ENCODE measurements at places on chromosomes 11 and 22. TPM values are rescaled to one million over a fixed set of nuclear protein-coding genes. Genes with fewer than 3 reads are reported as not detected.

The OR2AG2 gene
- 0.22 TPM for total RNA-seq

The SUSD2 gene
- 9.6 TPM for total RNA-seq

The MRGPRF gene
- 41.3 TPM for total RNA-seq

The OR4A15 gene
- not detected for total RNA-seq

The OR52I1 gene
- total RNA-seq = not detected

The RIMBP3B gene
- total RNA-seq = not detected

The C11orf87 gene
- not detected for total RNA-seq

The IL17REL gene
- not detected for total RNA-seq

The MDK gene
- 107 TPM for total RNA-seq

The GTSE1 gene
- total RNA-seq = 0.30 TPM

The PARVG gene
- 37.5 TPM for total RNA-seq

The OR8A1 gene
- not detected for total RNA-seq

DNA sequence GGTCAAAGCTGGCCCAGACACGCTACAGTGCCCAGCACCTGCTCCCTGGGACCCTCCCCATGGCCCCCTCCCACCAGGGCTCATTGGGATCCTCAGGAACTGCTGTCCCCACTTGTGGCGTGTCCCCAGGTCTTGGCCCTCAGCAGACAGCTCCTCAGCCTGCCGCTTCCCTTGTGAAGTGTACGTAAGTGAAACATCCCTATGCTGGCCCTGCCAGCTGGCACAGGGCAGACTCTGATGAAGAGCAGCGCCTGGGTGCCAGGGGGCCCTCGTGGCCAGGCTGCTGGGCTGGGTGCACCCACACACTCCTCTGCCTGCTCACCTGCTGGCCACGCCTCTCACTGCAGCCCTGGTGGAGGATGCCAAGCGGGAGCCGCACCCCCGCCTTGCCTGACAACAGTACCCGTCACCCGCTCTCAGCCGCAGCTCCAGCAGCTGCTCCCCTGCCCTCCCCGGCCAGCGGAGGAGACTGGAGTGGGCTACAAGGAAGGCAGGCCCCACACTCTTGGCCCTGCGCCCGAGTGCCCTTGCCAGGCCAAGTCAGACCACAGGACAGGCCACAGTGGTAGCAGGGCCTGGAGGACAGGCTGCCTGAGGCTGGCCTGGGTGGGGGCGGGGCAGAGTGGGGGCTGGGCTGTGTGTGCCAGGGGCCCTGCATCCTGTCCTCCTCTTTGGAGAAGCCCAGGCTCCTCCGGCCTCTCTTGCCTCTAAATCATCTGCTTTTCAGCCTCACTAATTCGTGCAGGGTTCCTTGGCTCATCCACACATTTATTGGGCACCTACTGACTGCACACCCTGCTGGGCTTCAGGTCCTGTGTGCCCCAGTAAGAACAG, 39.5 kb downstream of the IGF2 start:
- DNase-seq = no peak

- no peak for DNase-seq
Measured at GRCh38 chr22:48210198-48210580, 1447.7 kb downstream of the TBC1D22A start.

GRCh38 chr11:70952191-70952590, 300.2 kb downstream of the SHANK2 start:
- no peak for DNase-seq

DNA sequence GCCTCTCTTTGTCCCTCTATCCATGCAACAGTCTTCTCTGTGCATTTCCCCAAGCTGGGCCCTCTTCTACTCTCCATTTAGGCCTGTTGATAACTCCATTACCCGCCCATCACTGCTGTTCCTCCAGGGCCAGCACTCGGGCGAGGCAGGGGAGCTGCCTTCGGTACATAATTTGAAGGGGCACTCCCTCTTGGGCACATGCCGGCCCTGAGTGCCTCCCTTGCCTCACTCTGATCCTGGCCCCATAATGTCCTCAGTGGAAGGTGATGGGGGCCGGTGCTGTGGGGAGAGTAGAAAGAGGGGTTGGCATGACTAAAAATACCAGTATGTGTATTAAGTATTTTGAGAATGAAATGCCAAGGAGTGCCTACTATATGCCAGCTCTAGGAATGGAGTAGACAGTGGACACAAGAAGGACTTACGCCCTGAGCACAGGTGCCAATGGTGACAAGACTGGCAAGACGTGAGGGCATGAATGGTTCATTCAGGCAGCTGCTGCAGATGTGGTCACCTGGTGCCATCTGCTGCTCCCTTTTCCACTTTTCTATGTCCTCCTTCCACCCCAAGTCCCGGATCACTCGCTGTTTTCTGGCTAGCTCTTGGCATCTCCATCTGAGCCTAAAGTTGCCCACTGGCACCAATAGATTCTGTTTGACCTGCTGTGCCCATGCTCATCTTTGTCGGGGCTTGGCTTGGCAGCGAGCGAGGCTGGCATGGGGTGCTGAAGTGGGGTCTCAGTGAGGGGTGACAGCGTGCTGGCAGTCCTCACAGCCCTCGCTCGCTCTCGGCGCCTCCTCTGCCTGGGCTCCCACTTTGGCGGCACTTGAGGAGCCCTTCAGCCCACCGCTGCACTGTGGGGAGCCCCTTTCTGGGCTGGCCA, 22.6 kb downstream of the TMEM218 start:
- no peak for DNase-seq

DNA sequence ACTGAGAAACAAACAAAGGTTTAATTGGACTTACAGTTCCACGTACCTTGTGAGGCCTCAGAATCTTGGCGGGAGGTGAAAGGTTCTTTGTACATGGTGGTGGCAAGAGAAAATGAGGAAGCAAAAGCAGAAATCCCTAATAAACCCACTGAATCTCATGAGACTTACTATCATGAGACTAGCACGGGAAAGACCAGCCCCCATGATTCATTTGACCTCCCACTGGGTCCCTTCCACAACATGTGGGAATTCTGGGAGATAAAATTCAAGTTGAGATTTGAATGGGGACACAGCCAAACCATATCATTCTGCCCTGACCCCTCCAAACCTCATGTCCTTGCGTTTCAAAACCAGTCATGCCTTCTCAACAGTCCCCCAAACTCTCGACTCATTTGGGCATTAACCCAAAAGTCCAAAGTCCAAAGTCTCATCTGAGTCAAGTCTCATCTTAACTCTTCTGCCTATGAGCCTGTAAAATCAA, 617.4 kb downstream of the CNTN5 start:
- DNase-seq = no peak

GRCh38 chr11:35605706-35606105, 12.6 kb upstream of the FJX1 start:
- DNase-seq = peak; percentile 31

GRCh38 chr11:130103296-130103814, 33.7 kb downstream of the APLP2 start:
- peak; percentile 33 for DNase-seq

- DNase-seq = no peak
Measured at GRCh38 chr11:43685440-43685839, 4.9 kb downstream of the HSD17B12 start.

DNA sequence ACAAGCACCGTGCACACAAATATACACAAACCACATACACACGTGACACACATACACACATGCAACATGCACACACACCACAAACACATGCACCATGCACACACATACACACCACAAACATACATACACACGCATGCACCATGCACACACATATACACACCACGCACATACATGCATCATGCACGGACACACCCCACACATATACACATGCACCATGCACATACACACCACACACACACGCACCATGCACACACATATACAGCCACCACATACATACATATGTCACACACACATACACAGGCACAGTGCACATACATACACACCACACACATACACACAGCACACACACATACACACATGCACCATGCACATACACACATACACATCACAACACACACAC, 12.7 kb upstream of the B4GALNT4 start:
- no peak for DNase-seq

DNA sequence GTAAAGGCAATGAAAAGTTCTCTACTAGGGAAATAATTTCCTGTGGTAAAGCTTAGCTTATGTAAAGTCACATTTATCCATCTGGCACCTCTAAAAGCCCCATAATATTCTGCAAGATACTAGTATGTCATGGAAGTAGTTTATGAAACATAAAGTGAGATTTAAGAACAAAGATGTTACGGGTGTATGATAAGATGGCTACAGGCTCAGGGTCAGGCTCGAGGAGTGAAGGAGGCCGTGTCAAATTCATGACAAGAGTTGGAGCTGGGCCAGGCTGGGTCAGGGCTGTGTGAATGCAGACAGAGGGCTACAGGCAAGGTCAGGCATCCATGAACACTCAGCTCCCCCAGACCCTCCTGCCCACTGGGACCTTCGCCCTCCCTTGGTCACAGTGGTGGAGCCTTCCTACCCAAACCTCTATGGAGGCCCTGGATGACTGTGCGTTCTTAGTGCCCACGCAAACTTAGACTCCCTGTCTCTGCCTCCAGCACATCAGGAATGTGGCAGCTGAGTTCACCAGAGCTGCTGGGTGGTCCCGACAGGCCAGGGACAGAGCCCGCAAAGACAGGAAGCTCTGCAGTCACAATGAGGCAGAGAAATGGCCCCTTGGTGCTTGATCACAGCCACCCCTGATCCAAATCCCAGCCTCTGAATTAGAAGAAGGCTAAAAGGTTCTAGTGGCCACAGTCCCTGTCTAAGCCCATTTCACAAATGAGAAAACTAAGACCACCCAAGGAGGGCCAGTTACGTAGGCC, 14.8 kb downstream of the IGLL5 start:
- no peak for DNase-seq

GRCh38 chr11:111019871-111020670, 225.5 kb upstream of the POU2AF2 start:
- DNase-seq = no peak

DNA sequence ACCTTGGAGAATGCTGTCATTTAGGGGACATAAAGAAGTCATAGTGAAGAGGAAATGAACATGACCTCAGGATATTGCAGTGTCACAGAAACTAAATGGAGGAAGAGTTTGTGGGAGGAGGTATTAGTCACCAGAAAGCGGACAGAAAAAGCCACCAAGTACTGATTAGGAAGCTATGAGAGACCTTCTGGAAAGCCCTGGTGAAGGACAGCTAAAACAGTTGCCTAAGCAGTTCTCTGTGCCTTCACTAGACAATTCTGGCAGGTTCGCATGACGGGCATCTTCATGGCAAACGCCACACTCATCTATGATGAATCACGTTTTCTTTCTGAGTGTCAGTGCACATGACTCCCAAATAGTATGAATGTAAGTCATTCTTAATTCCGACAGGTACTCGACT, 325.8 kb downstream of the C11orf87 start:
- DNase-seq = no peak

- DNase-seq = no peak
Measured at GRCh38 chr11:67195971-67196456, 70.3 kb upstream of the GRK2 start.

GRCh38 chr11:78254268-78254667, 65.5 kb downstream of the USP35 start:
- DNase-seq = no peak

- DNase-seq = no peak
Measured at GRCh38 chr11:94840209-94840608, 72.1 kb downstream of the AMOTL1 start.

- no peak for DNase-seq
Measured at GRCh38 chr11:71507102-71507501, 20.0 kb upstream of the KRTAP5-7 start.

GRCh38 chr11:72604256-72604655, 70.0 kb downstream of the PDE2A start:
- DNase-seq = no peak

DNA sequence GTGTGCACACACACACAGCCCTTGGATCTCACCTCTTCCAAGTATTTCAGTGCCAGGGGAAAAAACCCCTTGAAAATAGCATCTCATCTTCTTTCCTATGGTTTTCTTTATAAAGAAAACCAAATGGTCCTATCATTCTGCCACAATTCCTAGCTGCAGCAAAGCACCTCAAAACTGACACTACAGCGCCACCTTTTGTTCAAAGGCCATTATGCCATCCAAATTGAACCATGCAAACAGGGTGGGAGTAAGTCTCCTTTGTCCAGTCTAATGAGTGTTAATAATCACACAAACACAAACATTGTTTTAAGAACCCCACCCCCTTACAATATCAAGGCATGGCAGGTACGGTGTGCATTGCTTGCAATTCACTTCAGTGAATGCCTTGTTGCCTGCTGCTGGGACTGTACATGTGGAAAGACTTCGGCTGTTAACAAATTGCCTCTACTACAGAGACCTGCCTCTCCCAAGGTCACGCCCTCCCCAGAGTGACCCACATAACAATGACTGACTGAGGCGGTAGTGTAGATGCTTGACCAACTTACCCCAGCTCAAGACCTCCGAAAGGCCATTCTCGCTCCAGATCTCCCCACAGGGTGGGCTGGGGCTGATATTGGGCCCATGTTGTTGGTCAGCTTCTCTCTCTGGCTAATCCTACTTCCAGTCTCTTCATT, 31.7 kb downstream of the FAM181B start:
- no peak for DNase-seq

DNA sequence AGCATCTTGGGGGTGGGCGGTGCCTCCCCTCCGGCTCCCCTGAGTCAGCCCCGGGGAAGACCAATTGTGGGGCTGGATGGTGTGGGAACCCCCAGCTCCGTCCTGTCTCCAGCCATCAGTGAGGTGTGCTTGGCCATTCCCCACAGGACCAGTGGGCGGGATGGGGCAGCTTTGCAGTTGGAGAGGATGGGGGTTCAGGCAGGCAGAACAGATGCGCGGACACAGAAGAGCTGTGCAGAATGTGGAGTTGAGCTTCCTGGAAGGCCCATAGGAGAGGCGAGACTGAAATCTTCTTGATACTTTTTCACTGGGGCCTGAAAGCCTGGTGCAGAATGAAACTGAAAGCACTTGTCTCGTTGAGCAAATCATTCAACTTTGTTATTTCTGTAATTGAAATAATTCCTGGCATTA, 23.8 kb downstream of the PARVB start:
- DNase-seq = no peak

DNA sequence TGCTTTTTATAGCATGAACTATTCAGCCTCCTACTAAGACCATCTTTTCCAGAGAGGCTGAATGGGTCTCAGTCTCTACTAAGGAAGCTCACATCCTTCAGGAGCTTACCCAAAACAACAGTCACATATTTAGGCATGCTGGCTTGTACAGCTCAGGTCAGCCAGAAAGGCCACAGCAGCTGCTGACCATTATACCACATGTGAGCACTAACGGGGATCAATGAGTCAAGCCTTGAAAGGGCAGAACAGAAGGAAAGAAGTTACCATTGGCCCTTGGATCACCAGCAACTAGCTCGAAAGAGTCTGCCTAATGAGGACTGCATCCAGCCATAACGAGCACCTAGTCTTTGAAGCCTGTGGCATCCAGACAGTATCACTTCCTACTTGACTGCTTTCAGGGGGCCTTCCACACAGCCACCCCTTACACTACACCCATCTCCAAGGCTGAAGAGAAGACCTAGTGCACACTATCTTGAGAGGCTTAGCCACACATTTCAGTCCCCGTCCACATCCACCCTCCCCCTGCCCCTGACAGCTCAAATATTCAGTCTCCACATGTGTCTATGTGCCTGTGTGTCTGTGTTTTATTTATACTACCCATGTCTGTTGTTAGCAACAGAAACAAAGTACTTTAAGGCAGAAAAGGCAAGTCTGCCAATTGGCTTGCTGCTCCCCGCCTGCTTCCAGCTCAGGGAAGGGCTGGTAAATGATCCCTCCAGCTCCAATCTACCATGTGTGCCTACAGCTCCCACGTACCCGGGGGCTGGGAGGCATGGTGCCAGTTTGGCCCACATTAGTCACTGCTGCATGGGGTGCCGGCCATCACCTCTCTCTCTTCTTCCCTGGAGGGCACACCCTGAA, 95.5 kb downstream of the RPL27A start:
- no peak for DNase-seq
